ENCODE measurements at places on chromosomes 12 and 14.

- no peak for DNase-seq
- H3K27me3 ChIP-seq = no peaks in the 10 kb centered on the region
- peaks cover 81% of the 10 kb centered on the region for H3K4me1 ChIP-seq
- peak overlapping the region; percentile 64 for H3K27ac ChIP-seq
These were observed 31.0 kb downstream of the CCDC85C start for GRCh38 chr14:99573000-99573330.

DNA sequence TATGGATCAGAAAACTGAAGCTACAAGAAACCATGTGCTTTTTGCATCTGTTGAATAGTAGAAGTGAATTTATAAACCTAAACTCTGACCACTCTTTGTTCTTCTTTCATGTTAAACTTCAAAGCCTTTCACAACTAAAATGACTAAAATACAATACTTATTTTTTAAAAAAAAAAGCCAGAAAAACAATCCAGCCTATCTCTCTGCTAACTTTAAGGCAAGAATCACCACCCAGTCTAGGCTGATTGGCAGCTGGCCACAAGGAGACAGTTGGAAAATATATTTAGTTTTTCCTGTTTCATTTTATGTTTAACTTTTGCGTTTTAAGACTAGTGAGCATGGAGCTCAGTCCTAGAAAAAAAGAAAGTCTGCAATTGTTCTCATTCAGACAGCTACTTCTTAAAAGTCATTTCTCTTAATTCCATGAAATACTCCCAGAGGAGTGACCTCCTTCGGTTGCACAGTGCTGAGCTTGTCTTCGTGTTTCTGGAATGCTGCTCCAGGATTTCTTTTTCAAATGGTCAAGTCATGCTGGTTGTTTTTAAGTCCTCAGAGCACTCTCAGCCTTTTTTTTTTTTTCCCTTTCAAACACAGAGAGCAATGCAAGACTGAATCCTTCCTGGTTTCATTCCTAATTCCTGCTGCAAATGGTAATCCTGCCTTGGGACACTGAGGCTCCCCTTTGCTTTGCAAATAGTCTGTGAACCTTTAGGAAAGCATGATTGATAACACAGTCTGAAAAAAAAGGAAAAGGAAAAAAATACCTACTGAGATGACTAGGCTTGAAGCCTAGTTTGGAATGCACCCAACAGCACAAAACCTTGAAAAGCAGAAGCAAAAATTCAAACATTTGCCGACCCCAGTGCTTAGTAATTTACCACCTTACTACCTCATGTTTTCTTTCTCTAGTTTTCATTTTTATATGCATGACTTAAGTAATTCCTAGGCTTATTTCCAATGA is 233.3 kb upstream of the DAAM1 start:
- H3K4me3 ChIP-seq = no peak overlapping the region
- H3K27me3 ChIP-seq = no peaks in the 10 kb centered on the region
- no peaks in the 10 kb centered on the region for H3K36me3 ChIP-seq
- no peaks in the 10 kb centered on the region for H3K4me1 ChIP-seq

- H3K27ac ChIP-seq = no peak overlapping the region
- no peak overlapping the region for H3K4me3 ChIP-seq
- DNase-seq = no peak
- H3K4me1 ChIP-seq = peaks cover 25% of the 10 kb centered on the region
- H3K27me3 ChIP-seq = no peaks in the 10 kb centered on the region
These were observed 11.5 kb downstream of the C1S start for GRCh38 chr12:7072035-7072434.

GRCh38 chr12:96132819-96133218 is 61.4 kb upstream of the ELK3 start:
- no peak for DNase-seq
- H3K27me3 ChIP-seq = no peaks in the 10 kb centered on the region
- H3K27ac ChIP-seq = no peak overlapping the region
- H3K4me3 ChIP-seq = no peak overlapping the region
- no peaks in the 10 kb centered on the region for H3K4me1 ChIP-seq
- H3K36me3 ChIP-seq = no peaks in the 10 kb centered on the region

DNA sequence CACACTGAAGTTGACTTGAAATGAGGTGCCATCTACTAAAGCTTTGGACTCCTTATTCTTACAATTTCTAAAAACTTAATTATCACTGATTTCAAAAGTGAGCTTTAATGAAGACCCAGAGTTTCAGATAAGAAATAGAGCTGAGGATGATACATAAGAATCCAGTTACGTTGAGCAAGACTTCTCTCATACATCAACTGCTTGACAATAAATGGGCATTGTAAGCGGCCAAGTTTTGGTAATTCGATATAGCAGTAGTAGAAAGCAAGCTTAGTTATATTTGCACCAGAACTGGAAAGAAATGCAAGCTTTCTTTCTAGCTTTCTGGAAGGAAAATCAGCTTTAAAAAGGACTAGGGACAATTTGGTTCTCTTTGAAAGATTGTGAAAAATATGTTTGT is 1359.6 kb downstream of the FSCB start:
- no peak overlapping the region for H3K27ac ChIP-seq
- DNase-seq = no peak
- no peaks in the 10 kb centered on the region for H3K36me3 ChIP-seq
- H3K4me1 ChIP-seq = no peaks in the 10 kb centered on the region
- no peak overlapping the region for H3K4me3 ChIP-seq

DNA sequence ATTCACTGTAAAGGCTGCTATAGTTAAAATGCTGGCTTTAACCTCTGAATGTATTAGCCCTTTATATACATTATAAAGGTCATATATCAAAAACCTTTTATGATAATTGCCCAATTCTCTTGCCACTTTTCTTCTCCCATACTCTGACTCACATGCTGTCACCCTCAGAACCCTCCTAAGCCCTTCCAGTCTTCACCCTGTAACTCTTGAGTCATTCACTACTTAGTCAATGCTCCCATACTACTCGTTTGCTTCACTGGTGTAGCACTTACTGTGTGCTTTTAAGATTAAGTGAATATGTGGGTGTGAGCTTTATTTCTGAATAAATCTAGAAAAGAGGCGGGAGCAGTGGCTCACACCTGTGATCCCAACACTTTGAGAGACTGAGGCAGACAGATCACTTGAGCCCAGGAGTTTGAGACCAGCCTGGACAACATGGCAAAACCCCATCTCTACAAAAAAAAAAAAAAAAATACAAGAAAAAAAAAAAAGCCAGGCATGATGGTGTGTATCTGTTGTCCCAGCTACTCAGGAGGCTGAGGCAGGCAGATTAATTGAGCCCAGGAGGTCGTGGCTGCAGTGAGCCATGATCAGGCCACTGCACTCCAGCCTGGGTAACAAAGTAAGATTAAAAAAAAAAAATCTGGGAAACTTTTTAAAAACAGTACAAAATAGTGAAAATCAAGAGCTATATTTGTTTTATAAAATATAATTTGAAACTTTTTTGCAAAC is 37.6 kb downstream of the SPATA7 start:
- H3K27me3 ChIP-seq = no peaks in the 10 kb centered on the region
- H3K27ac ChIP-seq = no peak overlapping the region
- DNase-seq = no peak
- no peaks in the 10 kb centered on the region for H3K4me1 ChIP-seq
- peaks cover 22% of the 10 kb centered on the region for H3K36me3 ChIP-seq

GRCh38 chr12:105072888-105073488 is 11.3 kb downstream of the ALDH1L2 start:
- no peak overlapping the region for H3K4me3 ChIP-seq
- peaks cover 9% of the 10 kb centered on the region for H3K4me1 ChIP-seq
- no peaks in the 10 kb centered on the region for H3K36me3 ChIP-seq
- H3K27me3 ChIP-seq = peaks cover 18% of the 10 kb centered on the region
- H3K27ac ChIP-seq = no peak overlapping the region

DNA sequence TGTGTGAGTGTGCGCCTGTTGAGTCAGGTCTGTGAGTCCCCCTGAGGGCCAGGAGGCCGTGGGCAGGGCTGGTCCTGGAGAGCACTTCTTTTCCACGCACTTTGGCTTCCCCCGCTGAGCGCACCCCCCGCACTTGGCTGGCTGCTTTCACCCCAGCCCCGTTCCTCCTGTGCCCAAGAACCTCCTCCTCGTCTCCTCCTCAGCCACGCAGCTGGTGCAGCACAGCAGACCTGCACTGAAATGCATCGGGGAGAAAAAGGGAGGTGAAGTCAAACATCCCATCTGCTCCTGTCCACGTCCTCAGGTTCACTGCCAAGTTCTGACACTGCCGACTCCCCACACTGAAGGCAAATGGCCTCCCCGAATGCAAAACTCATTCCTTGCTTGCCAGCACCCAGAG is 362.7 kb upstream of the SFSWAP start:
- H3K4me3 ChIP-seq = no peak overlapping the region
- no peak overlapping the region for H3K27ac ChIP-seq
- no peak for DNase-seq
- no peaks in the 10 kb centered on the region for H3K4me1 ChIP-seq
- no peaks in the 10 kb centered on the region for H3K36me3 ChIP-seq

DNA sequence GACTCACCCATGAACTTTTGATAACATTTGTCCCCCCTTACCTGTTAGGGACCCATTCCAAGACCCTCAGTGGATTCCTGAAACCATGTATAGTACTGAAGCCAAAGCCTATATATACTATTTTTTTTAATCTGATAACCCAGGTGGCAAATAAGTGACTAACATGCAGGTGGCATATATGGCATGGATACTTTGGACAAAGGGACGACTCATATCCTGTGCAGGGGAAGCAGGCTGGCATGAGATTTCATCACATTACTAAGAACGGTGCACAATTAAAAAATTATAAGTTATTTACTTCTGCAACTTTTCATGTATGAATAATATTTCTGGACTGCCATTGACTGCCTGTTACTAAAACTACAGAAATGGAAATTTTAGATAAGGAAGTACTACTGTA is 880.1 kb upstream of the FBXO33 start:
- no peak overlapping the region for H3K27ac ChIP-seq
- H3K4me1 ChIP-seq = no peaks in the 10 kb centered on the region
- no peaks in the 10 kb centered on the region for H3K27me3 ChIP-seq
- H3K36me3 ChIP-seq = no peaks in the 10 kb centered on the region

- peaks cover 55% of the 10 kb centered on the region for H3K4me1 ChIP-seq
- no peak for DNase-seq
- peak overlapping the region; percentile 98 for H3K4me3 ChIP-seq
- peak overlapping the region; percentile 93 for H3K27ac ChIP-seq
- peaks cover 60% of the 10 kb centered on the region for H3K36me3 ChIP-seq
These were observed 1.4 kb downstream of the ARL6IP4 start for GRCh38 chr12:122981587-122982476.

DNA sequence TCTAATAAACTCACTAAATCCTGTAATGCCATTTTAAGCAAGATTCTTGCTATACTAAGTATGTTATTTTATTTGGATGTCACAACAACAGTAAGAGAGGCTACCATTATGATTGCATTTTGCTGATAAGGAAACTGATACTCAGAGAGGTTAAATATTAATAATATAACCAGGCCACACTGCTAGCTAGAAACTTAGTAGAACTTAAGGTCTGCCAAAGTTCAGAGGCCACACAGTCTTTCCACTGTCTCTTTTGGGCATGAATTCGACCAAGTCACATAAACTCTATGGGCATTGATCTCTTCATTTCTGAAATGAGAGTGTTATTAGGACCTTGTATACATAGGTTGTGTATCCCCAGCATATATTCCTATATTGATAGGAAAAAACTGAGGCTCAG is 147.9 kb downstream of the SYNE2 start:
- DNase-seq = no peak
- no peak overlapping the region for H3K27ac ChIP-seq
- H3K27me3 ChIP-seq = no peaks in the 10 kb centered on the region
- no peaks in the 10 kb centered on the region for H3K4me1 ChIP-seq
- H3K4me3 ChIP-seq = no peak overlapping the region

DNA sequence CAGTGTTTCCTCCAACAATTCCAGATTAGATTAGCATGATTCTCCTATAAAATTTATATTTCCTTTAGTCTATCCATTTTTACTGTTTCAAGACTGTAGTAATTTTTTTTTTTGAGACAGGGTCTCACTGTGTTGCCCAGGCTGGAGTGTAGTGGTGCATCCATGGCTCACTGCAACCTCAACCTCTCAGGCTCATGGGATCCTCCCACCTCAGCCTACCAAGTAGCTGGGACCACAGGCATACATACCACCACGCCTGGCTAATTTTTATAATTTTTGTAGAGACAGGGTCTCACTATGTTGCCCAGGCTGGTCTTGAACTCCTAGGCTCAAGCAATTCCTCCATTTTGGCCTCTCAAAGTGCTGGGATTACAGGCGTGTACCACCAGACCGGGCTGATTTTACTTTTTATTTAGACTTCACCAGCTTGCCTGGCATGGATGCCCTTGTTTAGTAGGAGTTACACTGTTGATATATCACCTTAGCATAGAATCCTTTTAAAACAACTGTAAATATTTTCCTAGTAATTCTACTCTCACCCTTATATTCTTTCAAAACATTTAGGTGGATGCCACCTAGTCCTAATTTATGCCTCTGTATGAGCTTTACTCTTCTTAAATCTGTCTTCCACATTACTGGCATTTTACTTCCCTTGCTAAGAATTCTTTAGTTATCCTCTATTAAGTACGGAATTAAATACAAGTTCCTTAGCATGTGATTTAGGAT is 55.8 kb upstream of the LIMA1 start:
- no peaks in the 10 kb centered on the region for H3K27me3 ChIP-seq
- H3K4me3 ChIP-seq = no peak overlapping the region
- no peak overlapping the region for H3K27ac ChIP-seq
- no peaks in the 10 kb centered on the region for H3K4me1 ChIP-seq

GRCh38 chr12:103736572-103736971 is 104.5 kb downstream of the NT5DC3 start:
- no peaks in the 10 kb centered on the region for H3K36me3 ChIP-seq
- H3K4me3 ChIP-seq = no peak overlapping the region
- no peak for DNase-seq
- H3K27ac ChIP-seq = no peak overlapping the region

DNA sequence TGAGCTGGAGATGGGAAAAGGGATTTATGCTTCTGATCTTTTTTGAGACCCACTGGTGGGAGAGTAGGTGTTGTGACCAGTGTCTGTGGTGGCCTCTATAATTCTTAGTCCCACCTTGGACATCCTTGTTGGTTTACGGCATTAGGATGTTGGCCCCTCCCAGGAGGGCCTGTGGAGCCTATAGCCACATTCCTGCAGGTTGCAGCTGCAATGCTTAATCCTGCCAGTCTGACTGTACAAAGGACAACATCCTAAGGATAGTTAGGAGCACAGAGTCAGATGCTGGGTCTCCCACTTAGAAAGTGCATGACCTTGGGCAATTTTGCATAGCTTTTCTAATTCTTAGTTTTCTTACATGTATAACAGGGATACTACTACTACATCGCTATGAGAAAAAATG is 150.9 kb upstream of the SLC38A2 start:
- H3K36me3 ChIP-seq = no peaks in the 10 kb centered on the region
- no peak overlapping the region for H3K27ac ChIP-seq
- H3K4me1 ChIP-seq = peaks cover 22% of the 10 kb centered on the region

GRCh38 chr14:106396999-106397398 is 870.6 kb downstream of the TMEM121 start:
- DNase-seq = no peak
- no peaks in the 10 kb centered on the region for H3K36me3 ChIP-seq
- H3K27ac ChIP-seq = no peak overlapping the region
- no peaks in the 10 kb centered on the region for H3K27me3 ChIP-seq
- H3K4me1 ChIP-seq = no peaks in the 10 kb centered on the region
